ENCODE measurements at places on chromosomes 11 and 22.

DNA sequence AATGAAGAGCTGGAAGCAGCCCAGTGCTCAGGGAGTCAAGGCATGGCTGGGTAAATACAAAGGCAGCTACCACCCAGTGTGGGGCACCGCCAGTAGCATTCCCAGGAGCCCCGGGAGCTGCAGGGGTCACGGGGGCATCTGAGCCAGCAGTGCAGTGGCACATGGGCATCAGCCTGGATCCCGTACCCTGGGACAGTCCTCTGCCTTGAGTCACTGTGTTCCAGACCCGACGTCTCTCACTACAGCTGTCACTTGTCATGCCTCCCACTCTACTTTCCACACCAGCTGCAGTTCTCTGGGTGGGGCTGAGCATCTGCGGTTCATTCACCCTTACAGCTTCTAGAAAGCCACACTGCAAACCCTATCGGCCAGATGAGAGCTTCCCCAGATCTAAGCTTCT, 29.6 kb downstream of the DHCR7 start:
- DNase-seq: no peak

DNA sequence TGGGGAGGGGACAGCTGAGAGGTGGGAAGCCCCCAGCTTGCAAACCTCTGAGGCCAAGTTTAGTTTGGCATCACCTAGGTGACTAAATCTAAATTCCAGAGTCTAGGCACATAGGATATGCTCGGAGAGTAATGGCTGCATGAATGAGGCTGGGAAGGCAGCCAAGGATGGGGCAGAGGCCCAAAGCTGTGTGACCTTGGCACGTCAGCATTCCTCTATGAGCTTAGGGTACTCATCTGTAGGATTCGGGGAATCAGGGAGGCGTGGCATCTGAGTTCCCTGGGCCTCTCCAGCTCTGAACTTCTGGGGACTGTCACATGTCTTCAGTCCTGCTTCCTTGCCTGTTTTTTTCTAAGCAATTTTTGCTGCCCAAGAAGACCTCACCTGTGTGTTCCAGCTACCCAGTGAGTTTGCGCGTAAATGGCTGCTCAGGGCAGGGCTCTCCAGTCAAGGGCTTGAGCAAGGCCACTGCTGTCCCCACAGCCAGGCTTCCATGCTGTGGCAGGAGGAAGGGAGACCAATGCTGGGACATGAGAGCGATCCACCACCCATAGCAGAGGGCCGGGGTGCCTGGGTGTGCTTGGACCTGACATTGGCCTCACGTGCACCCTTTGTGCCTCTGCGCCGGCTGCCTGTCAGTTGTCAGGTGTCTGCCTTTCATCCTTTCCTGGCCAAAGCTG, 13.9 kb downstream of the DAGLA start:
- DNase-seq: no peak

DNA sequence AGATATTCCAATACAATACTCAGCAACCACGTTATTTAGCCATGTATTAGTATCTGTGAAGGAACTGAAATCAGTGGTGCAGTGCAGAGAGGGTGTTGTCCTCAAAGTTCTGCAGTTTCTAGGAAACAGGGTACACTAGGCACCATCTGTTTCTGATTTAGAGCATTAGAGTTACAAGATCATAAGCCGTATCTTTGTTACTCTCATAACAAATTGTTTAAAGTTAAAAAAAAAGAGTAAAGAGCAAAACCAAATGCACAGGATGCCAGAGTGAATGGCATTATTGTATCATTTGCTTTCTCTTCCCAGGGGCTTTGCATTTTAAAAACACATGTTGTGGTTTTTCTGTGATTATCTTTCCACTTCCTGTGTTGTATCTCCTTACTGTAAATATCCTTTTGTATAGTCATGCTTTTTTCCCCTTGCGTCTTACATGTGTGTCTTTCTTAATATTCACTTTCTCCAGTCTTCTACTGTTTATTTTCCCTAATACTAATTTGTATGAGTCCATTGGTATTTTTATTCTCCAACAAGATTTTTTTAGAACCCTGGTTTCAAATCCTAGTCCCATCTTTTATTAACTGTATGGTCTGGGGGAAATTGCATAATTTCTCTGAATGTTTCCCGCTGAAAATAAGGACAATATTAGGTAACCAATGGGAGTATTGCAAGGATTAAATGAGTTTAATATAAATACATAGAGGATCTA, 15.2 kb upstream of the NUP160 start:
- DNase-seq: no peak

DNA sequence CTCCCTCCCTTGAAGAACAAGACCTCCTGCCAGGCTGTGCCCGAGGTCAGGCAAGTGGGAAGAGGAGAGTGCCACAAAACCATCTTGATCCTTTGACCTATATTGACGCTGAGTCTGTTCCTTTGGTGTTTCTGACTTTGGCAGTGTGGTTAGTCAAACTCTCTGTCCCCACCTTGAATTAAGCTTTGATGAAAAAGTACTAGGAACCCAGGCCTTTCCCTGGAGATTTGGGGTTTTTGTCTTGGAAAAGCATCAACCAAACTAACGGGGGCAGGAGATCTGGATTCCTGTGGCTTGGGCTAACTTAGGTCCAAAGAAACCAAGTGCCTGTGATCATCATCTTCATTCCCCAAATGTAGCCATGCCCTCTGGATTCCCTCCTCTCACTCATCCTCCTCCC, 40.4 kb downstream of the ARFGAP2 start:
- no peak for DNase-seq

GRCh38 chr11:66479394-66480116, 679 bp upstream of the DPP3 start:
- peak; percentile 26 for DNase-seq

- no peak for DNase-seq
Measured at GRCh38 chr11:117217141-117218084, 14.5 kb downstream of the PCSK7 start.

DNA sequence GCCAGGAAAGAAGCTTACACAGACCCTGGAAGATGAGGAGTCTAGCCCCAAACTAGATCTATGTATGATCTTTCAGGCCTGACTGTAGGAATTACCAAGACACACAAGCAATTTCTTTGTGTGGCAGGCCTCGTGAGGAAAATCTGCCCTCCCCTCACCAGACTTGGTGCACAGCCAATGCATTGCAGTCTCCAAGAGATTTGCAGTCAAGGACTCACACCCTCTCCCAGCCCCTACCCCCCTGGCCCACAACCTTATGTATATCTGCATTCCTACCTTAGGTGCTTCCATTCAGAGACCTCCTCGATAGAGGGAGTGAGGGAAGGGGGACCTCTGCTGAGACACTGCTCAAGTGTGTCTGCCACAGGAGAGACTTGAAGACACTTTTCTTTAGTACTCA, 9.8 kb downstream of the OR8B12 start:
- DNase-seq: no peak

- peak; percentile 54 for DNase-seq
Measured at GRCh38 chr11:46948378-46949131, 12.0 kb downstream of the CSTPP1 start.

- DNase-seq: no peak
Measured at GRCh38 chr22:37024339-37025157, 5.0 kb downstream of the MPST start.

DNA sequence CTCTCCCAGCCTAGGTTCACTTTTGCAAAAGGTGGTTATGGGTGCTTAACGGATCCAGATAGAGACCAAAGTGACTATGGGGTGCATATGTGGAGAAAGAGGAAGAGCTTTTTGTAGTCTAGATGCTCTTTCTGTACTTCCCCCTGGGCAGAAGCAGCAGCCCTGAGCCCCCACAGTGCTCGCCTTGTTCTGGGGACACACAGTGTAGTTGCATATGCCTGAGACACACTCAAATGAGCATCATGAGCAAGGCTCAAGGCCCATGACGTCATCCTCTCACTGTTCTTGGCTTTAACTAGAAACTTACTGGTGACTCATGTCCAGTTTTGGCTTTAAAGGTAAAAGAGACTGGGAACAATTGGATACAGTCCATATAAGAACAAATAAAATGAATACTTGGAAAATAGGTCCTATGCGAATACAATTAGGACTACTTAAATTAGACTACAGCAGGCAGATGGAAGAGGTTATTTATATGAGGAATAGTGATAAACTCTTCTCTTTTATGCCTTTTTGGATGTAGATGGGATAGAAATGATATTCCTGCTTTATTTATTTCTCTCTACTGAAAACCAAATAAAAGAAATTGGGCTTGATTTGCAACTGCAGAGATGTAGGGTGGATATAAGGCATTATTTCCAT, 20.1 kb upstream of the PEX26 start:
- DNase-seq: peak; percentile 97

- no peak for DNase-seq
Measured at GRCh38 chr22:38860283-38861169, 11.5 kb downstream of the CBX6 start.

- no peak for DNase-seq
Measured at GRCh38 chr11:72786305-72787215, 7.3 kb downstream of the STARD10 start.

DNA sequence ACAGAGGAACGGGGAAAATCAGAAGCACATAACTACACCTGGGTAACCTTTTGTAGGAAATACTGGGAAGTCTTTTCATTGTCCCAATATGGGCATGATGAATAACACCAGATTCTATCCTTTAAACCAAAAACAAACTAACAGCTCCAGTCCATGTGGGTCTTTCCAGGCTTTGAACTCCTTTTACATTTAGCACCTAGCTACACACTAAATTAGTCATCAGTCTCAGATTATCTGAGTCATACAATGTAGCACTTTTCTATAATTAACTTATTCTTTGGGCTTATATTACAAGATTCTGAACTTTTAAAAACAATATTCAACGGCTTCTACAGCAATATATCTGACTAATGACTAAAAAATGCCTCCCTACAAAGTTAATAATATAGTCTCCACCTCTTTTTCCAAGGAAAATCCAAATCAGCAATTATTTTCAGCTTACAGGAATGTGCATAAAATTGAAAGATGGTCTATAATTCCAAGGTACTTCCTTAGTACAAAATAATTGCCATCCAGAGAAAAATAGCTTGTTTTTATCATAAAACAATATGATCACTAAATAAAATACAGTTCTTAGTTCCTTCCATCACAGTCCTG, 26.3 kb downstream of the STK33 start:
- DNase-seq: peak; percentile 7

- no peak for DNase-seq
Measured at GRCh38 chr22:48223488-48224190, 1461.2 kb downstream of the TBC1D22A start.

GRCh38 chr11:128052912-128053641, 534.3 kb downstream of the ETS1 start:
- DNase-seq: peak; percentile 16

GRCh38 chr11:57485217-57485990, 25.1 kb downstream of the RTN4RL2 start:
- no peak for DNase-seq

DNA sequence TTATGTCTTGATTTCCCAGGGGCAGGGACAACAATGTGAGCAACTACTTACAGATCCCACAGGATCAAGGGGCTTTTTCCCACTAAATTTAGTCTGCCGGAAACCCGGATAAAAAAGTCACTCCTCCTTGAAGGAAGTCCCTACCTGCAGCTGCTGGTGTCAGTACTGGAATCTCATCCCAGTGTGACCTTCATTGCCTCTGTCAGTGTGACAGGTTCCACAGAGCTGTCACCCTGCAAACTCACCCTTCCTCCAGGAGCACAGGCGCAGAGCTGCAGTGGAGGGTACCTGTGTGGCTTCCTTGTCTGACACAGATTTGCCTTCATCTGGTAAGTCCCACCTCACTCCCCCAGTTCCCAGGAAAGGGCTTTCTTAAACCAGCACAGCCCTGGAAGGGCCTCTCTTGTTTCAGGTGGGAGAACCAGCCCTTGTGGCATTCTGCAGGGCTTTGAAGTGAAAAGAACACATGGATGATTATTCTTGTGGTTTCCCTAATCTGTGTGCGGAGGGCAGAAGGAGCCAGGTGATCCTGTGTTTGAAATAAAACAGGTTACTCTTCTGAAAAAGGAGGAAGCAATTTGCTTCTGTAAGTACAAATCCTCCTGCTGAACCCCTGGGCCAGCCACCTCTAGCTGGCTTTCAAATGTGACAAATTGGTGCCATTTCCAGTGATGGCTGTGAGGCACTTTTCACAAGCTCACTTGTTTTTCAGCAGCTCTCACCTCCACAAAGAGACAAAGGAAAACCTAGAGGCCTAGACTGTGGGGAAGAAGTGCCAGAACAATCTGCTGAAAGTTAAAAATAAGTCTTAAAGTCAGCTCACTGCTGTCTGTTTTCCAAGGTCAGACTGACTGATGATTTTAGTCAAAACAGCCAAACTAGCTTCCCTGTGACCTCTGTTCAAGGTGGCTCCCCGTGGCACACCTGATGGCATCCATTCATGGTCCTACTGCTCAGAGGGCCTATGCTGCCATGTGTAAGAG, 9.2 kb upstream of the PRSS23 start:
- DNase-seq: no peak

GRCh38 chr22:32364210-32364609, 6.5 kb downstream of the RFPL3 start:
- DNase-seq: no peak

GRCh38 chr11:115132436-115133228, 371.6 kb downstream of the CADM1 start:
- DNase-seq: no peak

DNA sequence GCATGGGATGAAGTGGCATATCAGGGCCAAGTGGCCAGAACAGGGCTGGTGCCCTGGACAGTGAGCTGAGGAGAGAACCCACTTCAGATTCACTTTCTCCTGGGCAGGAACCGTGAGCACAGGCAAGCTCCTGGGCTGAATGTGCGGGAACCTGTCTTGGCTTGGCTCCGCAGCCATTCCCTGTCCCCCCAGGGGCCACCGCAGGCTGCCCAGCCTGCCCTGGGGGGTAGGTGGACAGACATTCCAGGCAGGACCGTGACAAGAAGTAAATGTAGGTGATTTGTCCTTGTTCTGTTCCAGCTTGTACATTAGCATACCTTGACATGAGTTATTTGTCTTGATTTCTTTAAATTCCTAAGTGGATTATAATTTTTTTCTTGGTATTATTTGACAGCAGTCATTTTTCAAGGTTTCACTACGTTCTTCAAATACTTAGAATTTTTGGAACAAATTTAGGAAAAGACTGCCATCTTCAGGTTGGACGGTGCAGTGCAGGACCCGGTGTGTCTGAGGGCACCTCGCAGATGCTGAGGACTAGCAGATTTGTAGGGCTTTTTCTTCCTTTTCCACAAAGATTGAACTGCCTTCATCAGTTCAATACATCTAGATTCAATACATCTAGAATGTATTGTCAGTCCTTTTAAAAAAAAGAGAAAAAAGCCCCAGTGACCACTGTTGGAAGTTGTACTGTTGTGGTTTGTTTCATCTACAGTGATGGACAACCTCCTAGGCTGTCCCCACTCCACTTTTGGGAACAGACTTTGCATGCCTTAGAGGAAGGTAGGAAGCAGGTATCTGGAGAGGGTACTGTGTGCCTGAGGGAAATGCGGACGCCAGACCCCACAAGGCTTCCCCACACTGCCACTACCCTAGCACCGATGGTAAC, 115.1 kb upstream of the RASSF10 start:
- DNase-seq: no peak

GRCh38 chr11:128331317-128331716, 256.0 kb downstream of the ETS1 start:
- DNase-seq: no peak

Data from kidney epithelial cell (primary cell).